ENCODE measurements at places on chromosomes 3 and 15.
A peak's percentile ranks its signal among the peaks of the same experiment; 100 is the strongest.

GRCh38 chr15:77588126-77588525 lies 44.6 kb downstream of the LINGO1 start:
- no peak for DNase-seq

- DNase-seq = no peak
These were observed 23.1 kb downstream of the PLXNA1 start for GRCh38 chr3:127005864-127006500.

- no peak for DNase-seq
These were observed 187.0 kb upstream of the MLF1 start for GRCh38 chr3:158384019-158384418.

GRCh38 chr3:10245081-10245712 lies 3.1 kb upstream of the TATDN2 start:
- DNase-seq = no peak

GRCh38 chr15:76905013-76905839 lies at the start of gene SCAPER:
Gene SCAPER, minus strand, starts transcription at chr15:76905340. Its CDS starts 21,523 bp downstream, at chr15:76883817.
- peak; percentile 93 for DNase-seq

GRCh38 chr3:148735597-148735996 lies 37.9 kb downstream of the AGTR1 start:
- no peak for DNase-seq

GRCh38 chr3:37475435-37475834 lies 301.1 kb upstream of the LRRFIP2 start:
- DNase-seq = no peak

- DNase-seq = peak; percentile 58
These were observed 41.8 kb downstream of the EPHB3 start for GRCh38 chr3:184603151-184604030.

GRCh38 chr3:19216669-19217337 lies 68.5 kb downstream of the KCNH8 start:
- DNase-seq = no peak

GRCh38 chr3:98556164-98557130 lies 24.7 kb downstream of the GPR15 start:
- no peak for DNase-seq

DNA sequence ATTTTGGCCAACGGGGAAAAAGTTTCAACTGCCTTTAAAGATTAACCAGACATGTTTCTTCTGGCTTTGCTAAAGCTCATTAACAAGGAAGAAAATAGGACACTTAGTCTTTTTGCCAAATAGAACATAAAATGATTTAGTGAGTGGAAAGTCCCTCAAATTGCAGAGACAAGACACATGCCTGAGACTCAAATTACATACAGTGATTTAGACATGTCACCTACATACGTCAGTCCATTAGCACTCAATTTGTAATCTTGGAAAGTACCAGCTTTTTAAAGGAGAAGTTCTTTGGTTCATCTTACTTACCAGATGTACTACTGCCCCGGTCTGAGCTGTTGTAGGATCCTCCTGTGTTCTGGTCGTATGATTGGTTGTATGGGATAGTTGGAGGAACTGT lies 1134.2 kb downstream of the ROBO1 start:
- no peak for DNase-seq

- DNase-seq = no peak
These were observed 29.7 kb downstream of the CCDC13 start for GRCh38 chr3:42743204-42743995.

DNA sequence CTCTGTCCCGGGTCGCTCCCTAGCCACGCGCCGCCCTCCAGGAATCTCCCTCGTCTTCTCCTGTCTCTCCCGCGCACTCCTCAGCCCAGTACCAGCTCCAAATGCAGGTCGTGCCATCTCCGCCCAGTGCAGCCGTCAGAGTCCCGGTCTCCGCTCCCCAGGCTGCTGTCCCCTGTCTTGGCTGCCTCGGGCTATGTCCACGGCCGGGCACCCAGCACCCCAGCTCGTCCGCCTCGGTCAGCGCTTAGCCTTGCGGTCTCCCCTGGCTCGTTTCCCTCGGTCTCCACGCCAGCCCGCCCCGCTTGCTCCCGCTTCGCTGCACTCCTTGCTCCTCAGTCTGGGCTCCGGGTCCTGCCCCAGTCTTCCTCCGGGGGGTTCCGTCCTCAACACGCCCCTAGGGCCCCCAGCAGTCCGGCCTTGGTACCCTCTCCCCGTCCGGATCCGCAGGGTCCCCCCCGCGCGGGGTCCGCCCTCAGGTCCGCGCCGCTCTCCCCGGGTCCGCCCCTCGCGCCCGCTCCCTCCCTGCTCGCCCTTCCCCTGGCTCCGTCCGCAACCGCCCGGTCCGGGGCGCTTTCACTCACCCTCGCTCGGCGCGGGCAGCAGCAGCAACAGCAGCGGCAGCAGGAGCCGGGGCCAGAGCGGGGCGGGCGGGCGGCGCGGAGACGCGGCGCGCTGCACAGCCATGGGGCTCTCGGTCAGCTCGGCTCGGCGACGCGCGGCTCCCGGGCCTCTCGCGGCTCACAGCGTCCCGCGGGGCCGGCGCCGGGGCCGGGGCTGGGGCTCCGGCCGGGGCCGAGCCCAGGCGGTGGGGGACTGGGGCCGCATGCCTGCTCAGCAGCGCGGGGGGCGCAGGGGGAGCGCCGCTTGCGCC lies 462 bp downstream of the IGDCC3 start:
- DNase-seq = peak; percentile 75

- DNase-seq = no peak
These were observed 246.1 kb downstream of the TBL1XR1 start for GRCh38 chr3:176951144-176951543.

DNA sequence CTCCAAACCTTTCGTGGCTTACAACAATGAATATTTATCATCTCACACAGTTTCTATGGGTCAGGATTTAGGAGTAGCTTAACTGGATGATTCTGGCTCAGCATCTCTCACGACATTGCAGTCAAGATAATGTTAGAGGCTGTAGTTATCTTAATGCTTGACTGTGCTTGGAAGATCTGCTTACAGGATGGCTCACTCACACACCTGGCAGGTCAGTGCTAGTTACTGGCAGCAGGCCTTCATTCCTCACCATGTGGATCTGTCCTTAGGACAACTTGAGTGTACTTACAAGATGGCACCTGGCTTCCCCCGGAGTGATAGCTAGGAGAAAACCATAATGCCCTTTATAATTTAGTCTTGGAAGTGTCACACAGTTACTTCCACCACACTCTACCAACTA lies 32.8 kb upstream of the OXTR start:
- DNase-seq = no peak

DNA sequence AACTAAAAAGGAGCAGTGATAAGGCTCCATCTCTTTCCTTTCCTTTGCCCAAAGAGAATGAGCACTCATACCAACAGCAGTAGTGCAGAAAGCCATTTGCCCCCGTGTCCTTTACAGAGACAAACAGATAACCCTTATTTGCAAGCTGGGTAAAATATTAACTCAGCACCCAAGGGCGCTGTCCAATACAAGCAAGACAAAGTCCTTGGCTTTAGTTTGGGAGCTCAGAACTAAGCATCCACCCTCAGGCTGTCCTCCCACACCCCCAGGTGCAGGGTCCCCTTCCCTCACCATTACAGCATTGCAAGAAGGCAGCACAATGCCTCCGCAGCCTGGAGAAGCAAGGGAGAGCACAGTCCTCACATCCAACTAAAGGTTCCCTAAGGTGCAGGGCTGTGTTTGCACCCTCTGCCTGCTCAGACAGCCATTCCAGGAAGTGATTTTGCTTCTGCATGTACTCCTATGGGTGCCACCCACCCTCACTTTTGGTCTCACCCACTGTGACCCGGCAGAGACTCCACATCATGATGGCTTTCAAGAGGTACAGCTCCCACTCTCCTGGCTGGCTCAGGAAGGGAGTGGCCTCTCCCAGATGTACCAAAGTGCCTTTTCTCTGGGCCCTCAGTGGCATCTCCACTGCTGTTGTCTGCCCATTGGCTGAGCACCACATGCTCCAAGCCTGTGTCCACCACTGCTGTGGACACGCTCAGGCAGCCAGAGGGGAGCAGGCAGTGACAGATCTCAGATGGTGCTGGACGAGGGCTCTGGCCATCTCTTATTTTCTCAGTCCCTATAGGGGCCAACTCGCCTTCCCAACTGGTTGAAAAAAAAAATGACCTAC lies 34.1 kb upstream of the HES1 start:
- DNase-seq = no peak

DNA sequence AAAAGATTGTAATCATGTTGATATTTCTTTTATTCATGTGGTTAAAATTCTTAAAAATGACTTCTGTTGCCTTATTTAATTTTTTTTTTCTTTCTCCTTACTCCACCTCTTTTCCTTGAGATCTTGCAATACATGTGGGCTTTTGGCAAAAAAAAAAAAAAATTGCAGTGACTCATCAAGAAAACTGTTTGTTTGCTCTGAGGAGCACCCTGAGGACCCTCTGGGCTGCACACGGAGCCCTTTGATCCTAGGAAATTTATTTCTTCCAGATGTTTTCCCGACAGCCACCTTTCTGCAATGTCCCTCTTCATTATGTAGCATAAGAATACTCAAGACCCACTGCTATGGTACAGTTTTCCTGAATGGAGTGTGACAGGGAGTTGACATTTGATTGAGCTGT lies 371.7 kb downstream of the ZBTB20 start:
- DNase-seq = no peak

- no peak for DNase-seq
These were observed 187.1 kb downstream of the MEGF11 start for GRCh38 chr15:66066481-66066880.

DNA sequence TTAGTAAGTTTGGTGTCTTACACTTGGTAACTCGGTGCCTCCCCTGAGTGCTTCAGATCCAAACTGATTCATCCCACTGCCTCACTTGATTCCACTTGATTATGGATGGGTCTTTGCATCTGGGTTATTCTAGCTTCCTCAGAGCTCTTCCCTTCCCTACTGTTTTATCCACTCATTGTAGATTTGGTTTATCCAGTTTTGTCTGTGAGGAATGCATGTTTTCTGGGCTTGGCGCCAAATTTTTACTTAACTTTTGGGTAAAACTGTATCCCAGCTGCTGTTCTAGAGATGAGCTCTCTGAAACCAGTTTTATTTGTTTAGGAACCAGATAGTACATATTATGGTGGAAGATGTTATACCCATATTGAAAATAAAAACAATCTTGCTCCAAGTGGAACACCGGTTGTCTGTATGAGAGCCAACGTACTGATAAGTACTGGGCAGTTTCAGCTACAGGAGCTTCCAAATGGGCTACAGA lies 20.9 kb downstream of the RAD54L2 start:
- DNase-seq = no peak

DNA sequence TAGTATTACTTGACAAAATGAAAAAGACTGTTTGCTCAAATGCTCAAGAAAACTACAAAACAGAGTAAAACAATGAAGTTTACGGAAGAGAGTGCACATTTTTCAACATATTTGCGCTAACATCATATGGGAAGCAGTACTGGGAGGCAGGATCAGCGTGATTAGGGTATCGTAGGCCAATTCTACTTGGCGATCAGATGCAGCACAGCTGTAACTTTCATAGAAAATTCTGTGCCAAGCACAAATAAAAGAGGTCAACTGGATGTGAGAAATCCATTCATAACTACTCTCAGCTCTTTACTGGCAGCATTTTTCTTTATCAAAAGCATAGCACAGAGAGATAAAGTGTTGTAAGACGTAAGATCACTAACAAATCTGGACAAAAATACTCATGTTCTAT lies 1196.3 kb upstream of the GBE1 start:
- DNase-seq = no peak

GRCh38 chr15:99086327-99086667 lies 18.6 kb upstream of the SYNM start:
- no peak for DNase-seq

DNA sequence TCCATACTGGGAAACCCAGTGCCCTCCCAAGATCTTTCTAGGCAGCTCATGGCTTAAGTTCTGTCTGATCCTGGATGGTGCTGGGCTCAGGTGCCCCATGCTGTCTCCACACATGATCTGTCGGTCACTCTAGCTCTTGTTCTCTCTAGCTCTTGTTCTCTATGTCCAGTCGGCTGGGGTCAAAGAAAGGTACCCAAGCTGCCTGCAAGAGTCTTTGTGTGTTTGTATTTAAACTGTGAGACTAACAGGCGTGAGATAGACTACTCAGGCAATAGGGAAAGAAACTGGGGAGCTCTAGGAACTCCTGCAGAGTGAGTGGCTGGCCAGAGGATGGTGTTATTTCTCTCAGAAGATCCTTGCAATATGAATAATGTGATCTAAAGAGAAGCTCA lies 40.2 kb downstream of the GPR156 start:
- DNase-seq = no peak

GRCh38 chr3:170839518-170840100 lies 30.4 kb downstream of the RPL22L1 start:
- no peak for DNase-seq

DNA sequence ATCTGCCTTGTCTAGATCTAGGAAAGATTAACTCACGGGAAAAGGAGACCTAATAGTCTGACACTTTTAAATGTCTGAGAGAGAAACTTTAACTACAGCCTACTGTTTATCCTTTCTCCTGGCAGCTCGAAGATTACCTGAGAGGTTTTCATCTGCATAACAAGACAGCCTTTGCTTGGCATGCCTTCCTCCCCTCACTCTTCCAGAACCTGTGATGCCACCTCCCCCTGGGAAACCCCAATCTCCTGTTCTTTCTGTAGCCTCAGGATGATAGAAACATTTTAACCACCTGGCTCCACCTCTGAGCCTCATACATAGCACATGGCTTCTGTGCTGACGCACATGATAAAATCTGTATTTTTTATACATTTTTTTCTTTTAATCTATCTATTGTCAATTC lies 420.8 kb downstream of the CNTN6 start:
- no peak for DNase-seq

GRCh38 chr15:74768771-74769342 lies 13.0 kb upstream of the CSK start:
- peak; percentile 93 for DNase-seq

GRCh38 chr15:76667943-76668715 lies 237.0 kb downstream of the SCAPER start:
- no peak for DNase-seq

- no peak for DNase-seq
These were observed 66.9 kb downstream of the BFSP2 start for GRCh38 chr3:133466531-133467386.

DNA sequence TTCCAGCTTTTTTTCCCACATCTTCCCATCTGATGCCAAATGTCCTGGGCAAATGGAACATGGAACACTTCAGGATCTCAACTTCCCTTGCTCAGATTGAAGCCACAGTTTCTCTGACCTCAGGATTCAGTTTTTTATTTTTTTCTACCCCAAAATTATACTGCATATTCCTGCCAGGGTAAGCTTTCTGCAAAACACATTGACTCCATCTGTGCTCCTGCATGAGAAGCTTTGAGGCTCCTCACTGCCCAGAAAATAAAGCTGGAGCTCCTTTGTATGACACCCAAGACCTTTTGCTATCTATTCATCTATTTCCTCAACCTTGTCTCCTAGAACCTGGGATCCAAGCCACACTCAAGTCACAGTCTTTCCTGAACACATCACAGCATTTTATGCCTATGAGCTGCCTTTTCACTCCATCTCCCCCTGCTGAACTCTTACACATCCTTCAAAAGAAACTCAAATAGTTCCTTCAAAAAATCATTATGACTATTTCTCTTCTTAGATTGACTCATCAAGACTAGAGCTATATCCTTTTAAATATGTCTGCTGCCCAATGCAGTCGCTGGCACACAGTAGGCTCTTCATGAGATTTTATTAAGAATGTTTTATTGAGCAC lies 57.4 kb upstream of the PSMD6 start:
- no peak for DNase-seq

- DNase-seq = no peak
These were observed 125.3 kb upstream of the CHRNA7 start for GRCh38 chr15:31905054-31905453.
